ENCODE measurements at places on chromosomes 6 and 20. TPM values are rescaled to one million over a fixed set of nuclear protein-coding genes. Genes with fewer than 3 reads are reported as not detected.

HLA-DPA1 gene
- total RNA-seq, result 0.23 TPM

RAE1 gene
- total RNA-seq, result 46.7 TPM

GNAS gene
- 594 TPM for total RNA-seq

CALHM5 gene
- 0.04 TPM for total RNA-seq

KCNB1 gene
- not detected for total RNA-seq

FGD2 gene
- 0.23 TPM for total RNA-seq

BEND6 gene
- total RNA-seq, result 1.2 TPM

RPL7L1 gene
- 119 TPM for total RNA-seq

CLPSL1 gene
- total RNA-seq, result not detected

UNC93A gene
- total RNA-seq, result not detected

NKAPL gene
- total RNA-seq, result 0.23 TPM

HMGN3 gene
- total RNA-seq, result 63.9 TPM

ID4 gene
- total RNA-seq, result 0.23 TPM

GRM1 gene
- not detected for total RNA-seq

MYT1 gene
- total RNA-seq, result not detected

SLC22A16 gene
- total RNA-seq, result not detected

ARMC12 gene
- not detected for total RNA-seq

IL17F gene
- not detected for total RNA-seq

OR2H1 gene
- total RNA-seq, result not detected

RNF146 gene
- total RNA-seq, result 18.2 TPM

TINAG gene
- total RNA-seq, result not detected

SLC17A1 gene
- not detected for total RNA-seq

GMPR gene
- not detected for total RNA-seq

FRS3 gene
- 5.5 TPM for total RNA-seq

OXT gene
- total RNA-seq, result not detected

CPNE5 gene
- 0.08 TPM for total RNA-seq
